Omental fat pad (tissue), 4 donors: ENCODE measurements at places on chromosomes 3 and 15. TPM values are rescaled to one million over a fixed set of nuclear protein-coding genes. Genes with fewer than 3 reads are reported as not detected.

The PLCH1 gene
- total RNA-seq = 0.12 TPM

The RHCG gene
- not detected for total RNA-seq

The CPEB1 gene
- 5.0 TPM for total RNA-seq

The ZDHHC3 gene
- 80.7 TPM for total RNA-seq

The IGSF10 gene
- 3.2 TPM for total RNA-seq

The EPHA3 gene
- 4.0 TPM for total RNA-seq

The GOLGA8R gene
- 4.9 TPM for total RNA-seq

The CAMP gene
- not detected for total RNA-seq

The GOLGA6D gene
- total RNA-seq = not detected

The ARPP19 gene
- 105 TPM for total RNA-seq

The ITIH3 gene
- total RNA-seq = 2.7 TPM

The LRRC49 gene
- total RNA-seq = 6.0 TPM

The USP4 gene
- total RNA-seq = 43.3 TPM
